Stimulated activated memory B cell treated with anti-CD40 and anti-IgM and Interleukin-4, amounts not matched to agents 10 μg/mL and 1 μg/mL and 100 μg/mL, for 72 hours (primary cell): ENCODE measurements at places on chromosomes 4 and X.

GRCh38 chr4:187999406-187999932, 3.9 kb downstream of the ZFP42 start:
- no peak for ATAC-seq

- ATAC-seq, result no peak
Measured at GRCh38 chr4:16791460-16791859, 107.0 kb downstream of the LDB2 start.

DNA sequence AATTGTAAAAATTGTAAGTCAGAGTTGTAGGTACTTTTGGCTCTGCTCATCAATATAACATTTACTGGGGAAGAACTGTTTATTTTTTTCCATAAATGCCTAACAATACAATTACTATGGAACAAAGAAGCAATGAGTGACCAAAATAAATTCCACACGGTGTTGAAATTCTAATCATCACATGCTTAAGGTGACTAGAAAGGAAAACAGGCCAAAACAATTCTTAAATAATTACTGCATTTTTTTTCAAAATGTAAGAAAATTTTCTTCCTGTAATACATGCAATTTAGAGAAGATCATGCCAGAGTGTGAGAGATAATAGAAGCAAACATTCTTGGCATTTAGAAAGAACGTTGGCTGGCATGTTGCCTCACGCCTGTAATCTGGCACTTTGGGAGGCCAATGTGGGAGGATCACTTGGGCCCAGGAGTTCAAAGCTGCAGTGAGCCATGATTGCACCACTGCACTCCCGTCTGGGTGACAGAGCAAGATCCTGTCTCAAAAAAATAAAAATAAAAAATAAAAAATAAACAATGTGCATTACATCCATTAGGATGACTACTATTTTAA, 22.5 kb downstream of the C4orf46 start:
- no peak for ATAC-seq

DNA sequence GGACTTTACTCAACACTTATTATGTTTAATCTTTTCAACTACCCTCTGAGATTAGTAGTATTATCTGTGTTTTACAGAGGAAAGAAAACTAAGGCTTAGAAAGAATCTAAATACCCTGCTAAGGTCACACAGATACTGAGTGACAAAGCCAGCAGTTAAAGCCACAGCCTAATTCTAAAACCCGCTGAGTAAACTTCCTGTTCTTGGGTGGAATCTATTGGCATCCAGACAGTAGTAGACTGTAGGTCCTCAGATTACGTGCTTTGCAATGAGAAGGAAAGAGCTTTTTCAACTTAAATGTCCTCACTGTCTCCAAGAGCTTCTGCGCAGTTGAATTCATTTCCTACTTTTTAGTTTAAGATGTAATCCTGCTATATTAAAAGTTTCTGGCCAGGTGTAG, 126.0 kb downstream of the TENM3 start:
- ATAC-seq, result no peak

DNA sequence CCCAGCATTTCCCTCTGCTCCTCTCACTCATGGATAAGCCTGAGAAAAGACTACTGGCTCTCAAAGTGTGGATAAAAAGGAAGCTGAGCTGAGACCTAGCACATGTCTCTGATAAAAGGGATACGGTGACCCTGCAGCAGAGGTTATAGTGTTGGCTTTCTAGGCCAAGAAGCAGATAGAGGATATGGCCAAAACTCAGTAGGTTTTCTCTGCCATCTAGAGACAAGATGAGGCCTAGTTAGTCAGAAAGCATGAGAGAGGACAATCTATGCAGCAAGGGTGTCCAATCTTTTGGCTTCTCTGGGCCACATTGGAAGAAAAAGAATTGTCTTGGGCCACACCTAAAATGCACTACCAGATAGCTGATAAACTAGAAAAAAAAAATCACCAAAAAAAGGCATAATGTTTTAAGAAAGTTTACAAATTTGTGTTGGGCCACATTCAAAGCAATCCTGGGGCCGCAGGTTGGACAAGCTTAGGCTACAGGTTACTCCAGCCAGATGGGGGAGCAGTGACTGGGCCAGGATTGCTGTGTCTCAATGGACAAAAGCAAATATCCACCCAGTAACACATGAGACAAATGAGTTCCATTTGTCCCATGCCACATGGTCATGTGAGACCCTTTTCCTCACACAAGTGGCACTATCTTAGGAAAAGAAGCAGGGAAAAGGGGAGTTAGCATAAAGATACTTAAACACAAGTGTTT, 411.4 kb downstream of the INPP4B start:
- ATAC-seq, result no peak

DNA sequence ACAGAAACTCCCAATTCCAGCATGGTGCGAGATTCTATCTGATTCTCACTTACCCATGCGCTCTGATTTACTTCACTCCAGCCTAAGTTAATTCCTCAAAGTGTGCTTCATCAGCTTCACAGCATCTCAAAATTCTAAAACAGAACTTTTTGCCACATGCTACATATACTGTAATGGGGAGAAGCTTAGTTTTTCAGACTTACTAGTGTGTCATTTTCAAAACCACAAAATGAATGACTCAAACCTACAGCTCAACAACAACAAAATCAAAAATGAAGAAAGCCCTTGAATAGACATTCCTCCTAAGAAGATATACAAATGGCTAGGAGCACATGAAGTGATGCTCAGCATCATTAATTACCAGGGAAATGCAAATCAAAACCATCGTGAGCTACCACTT, 14.9 kb downstream of the IRF2 start:
- ATAC-seq, result no peak

DNA sequence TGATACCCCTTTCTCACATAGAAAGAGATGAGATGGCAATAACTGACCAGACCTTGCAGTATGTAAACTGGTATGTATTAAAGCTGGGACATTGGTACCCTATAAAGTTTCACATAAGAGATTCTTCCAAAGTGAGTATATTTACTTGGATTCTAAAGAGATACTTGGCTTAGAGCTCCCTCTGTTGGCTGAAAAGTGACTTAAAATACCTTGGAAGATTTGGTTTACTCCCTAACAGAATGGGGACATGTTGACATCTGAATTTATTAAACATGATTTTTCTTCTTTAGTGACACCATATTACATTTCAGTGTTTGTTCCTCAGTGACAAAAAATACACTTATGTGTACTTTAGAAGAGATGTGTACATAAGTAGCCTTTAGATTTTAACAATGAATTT, 47.9 kb upstream of the RGN start:
- no peak for ATAC-seq

DNA sequence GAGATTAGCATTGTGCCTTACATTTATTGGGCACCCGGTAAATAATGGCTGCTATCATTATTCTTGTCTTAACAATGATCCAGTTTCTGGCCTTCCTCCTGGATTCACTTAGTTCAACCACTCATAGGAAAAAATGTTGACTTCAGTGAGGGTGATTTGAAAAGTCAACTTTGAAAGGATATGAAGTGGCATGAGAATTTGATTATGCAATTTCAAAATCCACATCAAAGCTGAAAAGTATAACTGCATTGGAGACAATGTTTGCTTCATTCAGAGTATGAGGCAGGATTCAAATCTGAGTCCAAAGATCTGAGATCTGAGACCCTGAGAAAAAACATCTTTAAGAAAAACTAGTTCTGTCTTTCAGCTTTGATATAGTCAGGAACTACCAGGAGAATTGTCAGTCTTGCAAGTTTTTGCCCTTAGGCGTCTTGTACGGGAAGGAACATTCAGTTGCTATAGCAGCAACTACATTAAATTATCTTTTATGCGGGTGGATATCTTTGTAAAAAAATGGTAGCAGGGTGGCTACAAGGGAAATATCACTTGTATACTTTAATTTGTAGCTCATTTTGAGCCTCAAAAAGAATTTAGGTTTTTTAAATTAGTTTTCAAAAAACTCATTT, 587.5 kb upstream of the LCORL start:
- ATAC-seq, result no peak

DNA sequence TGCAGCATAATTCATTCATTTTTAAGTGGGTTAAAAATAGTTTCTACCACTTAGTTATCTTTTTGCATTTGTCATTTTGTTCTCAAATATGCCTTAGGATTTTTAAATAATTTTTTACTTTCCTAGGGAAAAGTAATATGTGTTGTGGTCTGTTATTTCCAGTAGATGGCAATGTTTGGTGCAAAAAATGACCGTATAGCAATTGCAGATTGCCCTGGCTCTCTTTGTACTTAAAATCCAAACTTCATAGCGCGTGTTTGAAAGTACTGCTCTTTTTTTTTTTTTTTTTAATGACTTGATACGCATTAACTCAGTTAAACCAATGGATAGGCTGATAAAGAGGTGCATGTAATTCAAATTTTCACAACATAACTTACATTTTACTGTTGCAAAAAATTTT, 74.4 kb upstream of the RBMX start:
- no peak for ATAC-seq
